ENCODE measurements at places on chromosomes 3 and 15. TPM values are rescaled to one million over a fixed set of nuclear protein-coding genes. Genes with fewer than 3 reads are reported as not detected.

The PLSCR5 gene
- total RNA-seq = not detected

- no peak for DNase-seq
Measured at GRCh38 chr3:108124337-108125152, 33.7 kb upstream of the CD47 start.

The LRRC31 gene
- total RNA-seq = not detected

GRCh38 chr15:27694506-27695087, 404.5 kb downstream of the OCA2 start:
- DNase-seq = no peak

DNA sequence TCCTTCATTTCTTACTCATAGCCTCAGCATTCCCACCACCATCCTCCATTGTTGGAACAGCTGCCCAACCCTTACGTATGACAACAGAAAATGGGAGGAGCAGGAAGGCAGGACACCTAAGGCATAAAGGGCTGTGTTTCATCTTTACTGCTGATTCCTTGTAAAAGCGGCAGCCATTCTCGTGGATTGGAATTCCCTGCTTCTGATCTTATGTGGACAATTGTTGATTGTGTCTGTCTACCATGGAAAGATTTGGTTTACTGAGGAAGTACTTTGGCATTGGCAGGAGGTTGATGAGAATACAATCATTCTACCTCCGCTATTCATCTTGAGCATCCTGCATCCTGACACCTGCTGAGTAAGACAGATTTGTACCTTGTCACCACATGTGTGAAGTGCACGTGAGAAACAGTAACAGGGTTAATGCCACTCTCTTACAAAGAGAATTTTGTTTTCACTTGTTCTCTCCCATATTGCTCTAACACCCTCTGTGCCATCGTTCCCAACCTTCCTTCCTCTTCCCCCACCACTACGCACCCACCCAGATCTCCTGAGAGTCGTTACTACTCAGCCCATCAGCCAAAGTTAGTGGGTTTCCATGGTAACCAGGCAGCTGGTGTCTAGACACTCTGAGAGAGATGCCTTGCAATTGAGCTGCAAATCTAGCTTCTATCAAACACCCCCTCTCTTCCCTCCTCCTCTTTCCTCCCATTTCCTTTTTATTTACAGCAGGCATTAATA, 75.7 kb downstream of the GAP43 start:
- no peak for DNase-seq

- no peak for DNase-seq
Measured at GRCh38 chr3:59824876-59825275, 775.1 kb upstream of the CFAP20DC start.

The PLA2G4E gene
- not detected for total RNA-seq

DNA sequence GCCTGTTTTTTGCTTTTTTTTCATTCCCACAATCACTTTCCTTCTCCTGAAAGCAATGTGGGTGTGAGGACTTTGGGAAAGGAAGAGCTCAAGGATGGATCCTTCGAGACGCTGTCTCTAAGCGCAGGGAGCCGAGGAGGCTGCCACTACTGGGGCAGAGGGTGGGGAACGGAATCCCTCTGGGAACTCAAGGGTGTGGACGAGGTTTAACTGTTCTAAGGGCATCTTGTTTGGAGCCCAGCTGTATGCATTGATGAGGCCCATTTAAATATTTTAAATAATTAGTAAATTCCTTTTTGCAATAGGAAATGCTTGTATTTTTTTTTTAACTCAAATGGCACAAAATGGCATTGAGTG, 124.4 kb upstream of the MEF2A start:
- no peak for DNase-seq

DNA sequence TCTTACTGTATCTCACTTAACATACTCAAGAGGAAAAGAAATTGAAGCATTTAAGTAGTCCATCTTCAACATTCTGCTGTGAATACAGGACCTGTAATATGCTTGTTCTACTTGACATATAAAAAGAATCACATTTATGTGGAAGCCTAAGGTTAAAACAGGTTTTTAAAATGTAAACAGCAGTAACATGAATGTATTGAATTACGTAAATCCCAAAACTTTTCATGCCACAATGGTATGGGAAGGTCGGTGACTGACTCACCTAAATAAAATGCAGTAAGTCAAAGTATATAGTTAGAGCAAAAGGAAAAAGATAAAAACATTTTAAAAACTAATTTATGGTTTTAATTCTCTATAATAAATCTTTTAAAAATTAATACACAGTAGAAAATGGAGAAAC, 115.7 kb upstream of the TJP1 start:
- DNase-seq = no peak

GRCh38 chr3:43373560-43373928, 87.2 kb downstream of the SNRK start:
- DNase-seq = no peak

DNA sequence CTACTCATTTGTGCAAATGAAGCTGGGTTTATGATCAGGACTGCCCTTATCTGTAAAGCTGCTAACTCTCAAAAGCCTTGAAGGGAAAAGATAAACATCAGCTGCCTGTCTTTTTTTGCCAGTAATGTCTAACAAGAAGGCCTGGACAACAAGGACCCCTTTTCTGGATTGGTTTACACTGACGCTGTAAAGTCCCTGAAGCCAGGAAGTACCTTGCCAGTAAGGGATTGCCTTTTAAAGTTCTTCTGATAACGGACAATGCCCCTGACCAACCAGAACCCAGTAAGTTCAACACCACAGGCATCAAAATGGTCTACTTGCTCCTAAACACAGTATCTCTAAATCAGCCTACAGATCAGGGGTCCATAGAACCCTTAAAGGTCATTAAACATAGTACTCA, 178.0 kb downstream of the PCCB start:
- no peak for DNase-seq

The DHFR2 gene
- 4.5 TPM for total RNA-seq

The LMAN1L gene
- not detected for total RNA-seq
